CD4-positive, alpha-beta T cell treated with Interferon gamma for 1 hour (primary cell): ENCODE measurements at places on chromosomes 3 and 15.

- peak; percentile 38 for DNase-seq
Measured at GRCh38 chr15:43225201-43225949, 4.6 kb upstream of the EPB42 start.

DNA sequence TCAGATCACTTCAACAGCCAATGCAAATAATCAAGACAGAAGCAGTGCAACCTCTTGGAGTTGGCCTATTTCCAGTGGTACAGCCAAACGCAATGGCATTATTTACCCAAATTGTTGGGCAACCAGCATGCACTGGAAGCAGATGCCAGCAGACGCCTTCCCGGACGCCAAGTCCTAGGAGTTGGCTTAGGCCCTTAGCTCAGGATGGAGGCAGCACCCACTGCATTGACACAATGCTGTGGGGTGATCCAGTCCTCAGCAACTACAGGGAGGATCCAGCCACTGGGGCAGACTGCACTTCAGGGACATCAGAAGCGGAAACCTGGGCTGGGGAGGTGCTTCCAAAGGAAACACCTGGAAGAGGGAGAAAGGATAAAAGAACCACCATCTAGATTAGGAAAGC is 290.4 kb downstream of the FAM43A start:
- no peak for DNase-seq

DNA sequence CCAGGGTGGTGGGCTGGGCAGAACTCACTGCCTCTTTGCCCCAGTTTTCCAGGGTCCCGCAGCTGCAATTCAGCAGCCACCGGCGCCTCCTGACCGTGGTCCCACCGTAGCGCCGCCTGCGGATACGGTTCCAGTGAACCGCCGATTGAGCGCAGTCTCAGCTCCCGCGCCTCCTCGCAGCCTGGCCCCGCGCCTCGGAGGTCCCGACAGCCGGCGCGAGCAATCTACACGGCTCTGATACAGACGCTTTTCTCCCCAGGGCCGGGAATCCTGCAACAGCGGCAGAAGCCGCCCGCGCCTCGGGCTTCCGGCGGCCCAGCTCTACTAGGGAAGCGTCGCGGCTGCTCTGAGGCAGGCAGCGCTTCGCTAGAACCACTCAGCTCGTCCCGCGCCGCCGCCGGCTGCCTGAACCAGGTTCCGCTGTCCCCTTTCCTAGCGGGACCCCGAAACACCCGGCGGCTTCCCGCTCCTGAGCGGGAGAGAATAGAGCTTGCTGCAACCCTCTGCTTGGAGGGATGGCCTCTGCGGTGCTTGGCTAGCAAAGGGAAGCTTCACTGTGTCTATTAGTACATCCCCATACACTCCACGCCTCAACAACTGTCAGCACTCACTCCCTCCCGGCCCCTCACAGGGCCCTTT is 3.1 kb downstream of the FOXL2NB start:
- no peak for DNase-seq

DNA sequence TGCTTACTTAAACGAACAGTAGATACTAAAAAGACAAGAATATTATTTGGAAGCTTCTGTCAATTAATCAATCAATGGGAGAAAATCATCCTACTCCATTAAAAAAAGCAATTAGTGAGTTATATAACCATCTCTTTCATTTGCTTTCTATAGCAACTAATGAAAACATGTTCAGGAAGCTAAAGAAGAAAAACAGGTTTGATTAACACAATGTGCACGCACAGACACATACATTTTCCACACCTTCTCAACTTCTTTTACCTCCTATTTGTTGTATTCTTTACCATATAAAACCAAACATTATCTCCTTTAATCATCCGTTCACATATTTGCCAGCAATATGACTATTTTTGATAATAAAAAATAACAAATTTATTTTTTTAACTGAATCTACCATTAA is 111.3 kb downstream of the GBE1 start:
- no peak for DNase-seq

DNA sequence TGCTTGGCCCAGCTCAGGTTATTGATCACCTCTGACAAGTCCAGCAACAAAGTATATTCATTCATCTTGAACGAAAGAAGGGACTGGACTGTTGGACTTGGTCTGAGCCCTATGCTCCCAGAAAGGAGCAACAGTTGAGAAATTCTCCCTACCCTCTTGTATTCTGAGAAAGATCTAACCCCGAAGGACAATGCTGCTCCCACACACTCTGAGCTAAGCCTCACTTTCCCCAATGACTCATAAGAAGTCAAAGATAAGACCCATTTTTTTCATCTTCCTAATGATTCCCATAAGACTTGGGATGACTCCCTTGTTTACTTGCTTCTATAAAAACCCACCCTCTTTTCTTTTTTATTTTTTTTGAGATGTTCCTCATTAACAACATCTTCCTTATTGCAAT is 549.4 kb upstream of the MDFIC2 start:
- no peak for DNase-seq

DNA sequence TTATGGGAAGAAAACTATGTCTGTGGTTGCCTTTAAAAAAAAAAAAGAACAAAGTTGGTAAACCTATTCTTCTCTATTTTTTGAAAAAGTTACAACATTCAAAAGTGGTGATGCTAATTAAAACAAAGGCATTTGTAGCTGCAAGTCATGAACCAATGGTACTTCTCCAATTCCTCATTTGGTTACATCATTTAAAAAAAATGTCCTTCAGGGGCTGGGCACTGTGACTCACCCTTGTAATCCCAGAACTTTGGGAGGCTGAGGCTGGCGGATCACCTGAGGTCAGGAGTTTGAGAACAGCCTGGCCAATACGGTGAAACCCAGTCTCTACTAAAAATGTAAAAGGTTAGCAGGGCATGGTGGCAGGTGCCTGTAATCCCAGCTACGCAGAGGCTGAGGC is 574.6 kb downstream of the VGLL3 start:
- no peak for DNase-seq

- no peak for DNase-seq
Measured at GRCh38 chr3:113754494-113755159, 7.8 kb downstream of the ATP6V1A start.

- DNase-seq: no peak
Measured at GRCh38 chr3:141259821-141260629, 28.4 kb downstream of the PXYLP1 start.

DNA sequence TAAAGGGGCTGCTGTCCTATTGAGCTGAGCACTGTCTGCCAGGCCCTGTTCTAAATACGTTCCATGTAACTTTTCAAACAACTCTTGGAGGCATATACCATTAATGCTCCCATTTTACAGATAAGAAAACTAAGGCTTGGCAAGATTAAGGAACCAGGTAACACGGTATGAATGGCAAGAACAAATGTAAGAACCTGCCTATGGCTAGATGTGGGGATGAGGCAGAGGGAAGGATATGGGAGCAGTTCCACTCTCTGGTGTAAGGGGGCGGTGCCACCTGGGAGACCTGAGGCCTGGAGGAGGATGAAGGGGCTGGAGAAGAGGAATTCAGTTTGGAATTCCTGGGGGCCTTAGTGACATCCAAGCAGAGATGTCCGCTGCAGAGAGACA is 3.8 kb upstream of the LMAN1L start:
- DNase-seq: no peak

DNA sequence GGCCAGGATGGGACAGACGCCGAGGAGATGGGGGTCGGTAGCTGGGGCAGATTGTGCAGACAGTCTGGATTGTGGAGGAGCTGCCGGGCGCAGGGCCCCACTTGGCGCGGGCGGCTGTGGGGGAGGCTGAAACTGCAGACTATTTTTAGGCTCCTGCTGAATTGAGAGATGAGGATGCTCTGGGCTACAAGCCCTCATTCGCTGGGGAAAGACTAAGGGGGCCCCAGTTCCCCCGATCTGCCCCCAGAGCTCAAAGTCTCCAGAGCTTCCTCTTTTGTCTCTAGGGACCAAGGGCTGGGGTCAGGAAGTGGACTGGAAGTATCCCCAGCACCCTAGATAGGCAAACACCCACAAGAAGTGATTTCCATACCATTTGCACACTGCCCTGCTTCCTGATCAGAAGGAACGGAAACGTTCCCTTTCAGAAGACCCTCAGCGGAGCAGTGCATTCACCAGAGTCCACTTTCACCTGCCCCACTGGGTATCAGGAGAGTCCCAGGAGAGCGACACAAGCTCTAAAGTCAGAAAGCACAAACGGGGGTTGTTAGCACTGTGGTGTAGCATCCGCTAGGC is 29.7 kb downstream of the SEMA7A start:
- no peak for DNase-seq

GRCh38 chr15:42707873-42708544 is 28.9 kb downstream of the CDAN1 start:
- DNase-seq: no peak

DNA sequence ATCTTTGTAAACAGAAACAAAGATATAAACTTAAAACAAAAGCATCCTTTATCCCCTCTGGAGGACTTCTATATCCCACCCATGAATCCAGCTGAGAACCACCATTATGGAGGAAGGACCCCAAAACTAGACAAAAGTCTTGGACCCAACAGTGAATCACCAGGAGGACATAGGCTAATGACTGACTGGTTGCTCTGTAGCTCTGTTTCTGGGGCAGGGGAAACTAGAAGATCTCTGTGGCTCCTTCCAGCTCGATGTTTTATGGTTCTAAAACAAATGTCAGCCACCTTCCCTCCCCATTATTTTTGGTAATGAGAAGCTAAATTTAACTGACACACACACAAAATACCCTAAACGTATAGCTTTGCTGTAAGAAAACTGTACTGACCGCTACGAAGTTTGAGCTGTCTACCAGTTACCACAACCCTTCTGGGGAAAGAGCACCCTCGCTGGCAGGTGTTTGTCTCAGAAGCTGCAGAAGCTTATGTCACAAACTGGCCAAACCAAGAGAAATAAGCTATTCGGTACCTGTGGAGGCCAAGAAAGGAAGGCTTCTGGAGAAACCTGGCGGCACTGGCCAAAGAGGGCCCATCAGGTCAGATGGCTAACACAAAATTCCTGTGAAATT is 36.4 kb downstream of the MB21D2 start:
- no peak for DNase-seq

DNA sequence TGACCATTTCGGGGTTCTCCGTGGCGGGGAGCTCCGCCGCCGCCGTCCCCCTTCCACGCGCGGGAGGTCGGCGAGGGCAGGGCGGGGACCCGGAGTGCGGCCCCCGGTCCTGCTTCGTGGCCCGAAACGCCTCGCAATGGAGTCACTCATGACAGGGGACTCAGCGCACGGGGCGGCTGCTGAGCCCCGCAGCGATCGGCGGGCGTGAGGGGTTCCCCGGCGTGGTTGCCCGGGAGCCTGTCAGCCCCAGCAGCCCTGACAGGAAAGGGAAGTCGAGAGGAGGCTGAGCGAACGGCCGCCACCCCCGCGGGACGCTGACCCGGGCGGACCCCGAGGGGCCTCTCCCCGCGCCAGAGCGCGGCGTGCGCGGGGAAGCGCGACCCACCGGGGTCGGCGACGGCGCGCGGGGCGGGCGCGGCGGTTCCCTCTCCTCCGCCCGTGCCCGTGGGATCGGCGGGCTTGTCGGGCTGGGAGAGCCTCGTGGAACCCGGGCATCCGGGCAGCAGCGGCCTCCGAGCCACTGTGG is 564 bp upstream of the PIGZ start:
- peak; percentile 18 for DNase-seq

DNA sequence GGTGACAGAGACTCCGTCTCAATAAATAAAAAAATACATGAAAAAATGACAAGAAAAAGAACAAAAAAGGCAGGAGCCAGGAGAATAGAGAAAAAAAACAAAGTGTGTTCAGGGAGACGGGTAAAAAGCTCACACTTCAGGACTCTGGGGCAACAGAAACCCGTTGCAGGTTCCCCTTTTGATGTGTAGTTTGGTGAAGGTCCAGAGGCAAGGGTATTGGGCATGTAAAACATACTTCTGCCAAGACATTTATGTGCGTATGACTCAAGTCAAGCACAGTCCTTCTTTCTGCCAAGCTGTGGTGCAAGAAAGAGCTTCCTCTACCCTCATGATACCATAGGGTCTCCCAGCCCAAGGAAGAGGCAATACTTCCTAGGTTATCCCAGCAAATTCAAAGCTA is 33.4 kb upstream of the STRIT1 start:
- no peak for DNase-seq

- no peak for DNase-seq
Measured at GRCh38 chr3:94693997-94694640, 631.3 kb downstream of the NSUN3 start.

DNA sequence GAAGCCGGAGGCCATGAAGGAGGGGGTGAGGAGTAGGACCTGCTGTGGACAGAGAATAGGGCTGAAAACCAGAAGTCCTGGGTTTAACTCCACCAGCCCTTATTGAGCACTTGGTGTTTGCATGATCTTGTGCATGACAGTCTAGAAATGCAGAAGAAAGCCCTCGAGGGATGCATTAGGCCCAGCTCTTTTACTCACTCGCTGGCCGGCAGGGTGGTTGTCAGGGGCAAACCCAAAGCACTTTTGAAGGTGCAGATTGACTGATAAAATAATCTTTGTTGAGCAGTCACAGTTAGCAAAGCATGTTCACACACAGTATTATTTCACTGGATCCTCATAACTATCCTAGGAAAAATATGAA is 55.3 kb downstream of the CORO2B start:
- DNase-seq: no peak

DNA sequence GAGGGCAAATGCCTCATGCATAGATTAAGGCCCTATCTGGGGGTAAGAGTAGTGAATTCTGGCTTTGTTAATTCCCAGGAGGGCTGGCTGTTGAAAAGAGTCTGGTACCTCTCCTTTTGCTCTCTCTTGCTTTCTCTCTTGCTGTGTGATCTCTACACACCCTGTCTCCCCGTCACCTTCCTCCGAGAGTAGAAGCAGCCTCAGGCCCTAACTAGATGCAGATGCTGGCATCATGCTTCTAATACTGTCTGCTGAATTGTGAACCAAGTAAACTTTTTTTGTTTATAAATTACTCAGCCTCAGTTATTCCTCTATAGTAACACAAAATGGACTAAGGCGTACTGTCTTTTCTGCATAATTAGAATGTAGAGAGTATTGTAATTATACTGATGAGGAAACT is 908.1 kb downstream of the DIPK2A start:
- DNase-seq: no peak

- DNase-seq: no peak
Measured at GRCh38 chr3:147355084-147355752, 51.1 kb downstream of the ZIC4 start.
